Keratinocyte (primary cell): ENCODE measurements at places on chromosomes 7 and 10.
A peak's percentile ranks its signal among the peaks of the same experiment; 100 is the strongest.

GRCh38 chr10:117488004-117488403 is 54.5 kb upstream of the EMX2 start:
- DNase-seq: no peak

- no peak for DNase-seq
Observed at GRCh38 chr10:99777918-99778714, 4.3 kb upstream of the ABCC2 start.

DNA sequence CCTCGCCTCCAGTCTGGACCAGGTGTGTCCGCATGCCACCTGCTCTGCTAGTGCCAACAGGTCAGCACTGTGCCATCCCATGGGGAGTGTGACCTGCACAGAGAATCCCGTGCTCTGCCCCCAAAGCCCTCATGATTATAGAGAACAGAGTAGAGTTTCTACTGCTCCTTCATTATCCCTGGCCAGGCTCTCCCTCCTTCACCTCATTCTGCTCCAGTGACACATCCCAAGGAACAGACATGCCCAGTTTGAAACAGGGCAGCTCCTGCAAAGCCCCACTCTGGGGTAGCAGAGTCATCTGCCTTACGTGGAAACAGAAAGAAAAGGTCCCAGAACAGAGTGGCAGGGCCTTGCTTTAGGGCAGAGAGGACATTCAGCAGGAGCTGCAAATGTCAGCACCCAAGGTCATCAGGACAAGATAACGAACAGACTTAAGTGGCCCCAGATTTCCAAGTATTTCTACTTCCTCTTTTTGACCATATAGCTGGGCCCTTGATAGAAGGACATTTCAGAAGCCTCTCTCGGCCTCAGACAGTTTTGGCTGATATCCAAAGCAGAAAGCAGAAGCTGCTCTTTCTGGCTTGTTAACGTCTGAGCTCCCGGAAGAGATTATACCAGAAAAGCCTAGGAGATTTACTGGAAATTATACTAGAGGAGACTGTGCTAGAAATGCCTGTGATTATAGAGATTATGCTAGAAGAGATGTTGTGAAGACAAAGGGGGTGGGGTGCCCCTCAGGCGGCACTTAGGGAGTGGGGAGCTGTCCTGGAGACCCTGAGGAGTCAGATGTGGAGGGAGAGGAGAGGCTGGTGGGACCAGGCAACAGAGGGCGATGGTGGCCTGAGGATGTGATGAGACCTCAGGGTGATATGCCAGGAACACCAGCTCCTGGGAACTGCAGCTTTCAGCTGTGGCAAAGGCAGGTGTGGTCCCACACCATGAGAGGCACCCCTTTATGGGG is 12.6 kb downstream of the TMEM176B start:
- no peak for DNase-seq

GRCh38 chr7:31186202-31186601 is 134.1 kb downstream of the ADCYAP1R1 start:
- no peak for DNase-seq

GRCh38 chr7:73521636-73522104 is 423 bp downstream of the BAZ1B start:
- no peak for DNase-seq

DNA sequence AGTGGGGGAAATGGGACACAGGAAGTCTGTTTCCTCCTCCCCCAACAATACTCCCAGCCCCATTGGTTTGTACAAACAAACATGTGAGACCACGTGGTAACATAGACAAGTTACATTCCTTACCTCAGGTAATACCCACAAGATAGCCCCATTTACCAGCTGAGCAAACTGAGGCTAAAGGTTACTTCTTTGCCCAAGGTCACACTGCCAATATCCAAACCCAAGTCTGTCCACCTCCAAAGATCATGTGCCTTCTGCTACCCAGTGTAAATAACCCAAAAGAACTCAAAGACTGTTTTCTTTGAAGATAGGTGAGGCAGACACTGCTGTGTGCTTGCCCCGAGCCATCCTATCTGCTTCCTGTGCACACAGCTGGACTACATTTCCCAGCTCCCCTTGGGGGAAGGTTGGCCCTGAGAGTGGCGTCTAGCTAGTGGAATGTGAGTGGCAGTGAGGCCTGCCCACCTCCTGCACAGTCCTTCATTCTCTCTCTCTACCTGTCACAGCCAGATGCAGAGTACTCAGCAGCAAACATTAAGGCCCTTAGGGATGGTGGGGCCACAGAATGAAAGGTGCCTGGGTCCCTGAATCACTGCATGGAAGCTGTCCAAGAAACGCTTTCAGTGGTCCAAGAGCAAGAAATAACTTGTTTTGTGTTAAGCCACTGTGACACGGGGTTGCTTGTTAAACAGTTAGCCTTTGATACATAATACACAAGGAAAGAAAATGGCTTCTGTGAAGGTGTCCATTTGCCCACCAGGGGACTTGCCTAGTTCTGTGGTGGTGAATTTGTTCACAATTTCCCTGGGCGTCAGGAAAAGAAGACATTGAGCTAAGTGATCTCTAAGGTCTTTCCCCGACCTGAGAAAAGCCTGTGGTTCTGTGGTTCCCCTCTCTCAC is 257.7 kb upstream of the NFE2L3 start:
- DNase-seq: peak; percentile 71

DNA sequence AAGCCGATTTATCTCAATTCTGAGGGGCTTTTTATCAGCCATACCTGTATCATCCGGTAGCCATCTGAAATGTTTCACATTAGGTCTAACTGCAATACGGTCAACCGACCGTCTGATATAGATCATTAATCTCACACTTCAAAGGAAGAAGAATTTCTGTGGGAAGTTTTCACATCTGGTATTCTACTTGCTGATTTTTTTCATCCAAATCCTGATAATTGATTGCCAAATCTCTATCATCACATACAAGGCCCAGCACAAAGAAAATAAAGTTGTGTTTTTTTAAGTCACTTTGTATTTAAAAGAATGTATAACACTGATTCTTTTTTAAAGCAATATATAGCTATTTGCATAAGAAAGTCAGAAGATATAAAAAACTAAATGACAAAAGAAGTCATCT is 132.3 kb downstream of the DKK1 start:
- no peak for DNase-seq

DNA sequence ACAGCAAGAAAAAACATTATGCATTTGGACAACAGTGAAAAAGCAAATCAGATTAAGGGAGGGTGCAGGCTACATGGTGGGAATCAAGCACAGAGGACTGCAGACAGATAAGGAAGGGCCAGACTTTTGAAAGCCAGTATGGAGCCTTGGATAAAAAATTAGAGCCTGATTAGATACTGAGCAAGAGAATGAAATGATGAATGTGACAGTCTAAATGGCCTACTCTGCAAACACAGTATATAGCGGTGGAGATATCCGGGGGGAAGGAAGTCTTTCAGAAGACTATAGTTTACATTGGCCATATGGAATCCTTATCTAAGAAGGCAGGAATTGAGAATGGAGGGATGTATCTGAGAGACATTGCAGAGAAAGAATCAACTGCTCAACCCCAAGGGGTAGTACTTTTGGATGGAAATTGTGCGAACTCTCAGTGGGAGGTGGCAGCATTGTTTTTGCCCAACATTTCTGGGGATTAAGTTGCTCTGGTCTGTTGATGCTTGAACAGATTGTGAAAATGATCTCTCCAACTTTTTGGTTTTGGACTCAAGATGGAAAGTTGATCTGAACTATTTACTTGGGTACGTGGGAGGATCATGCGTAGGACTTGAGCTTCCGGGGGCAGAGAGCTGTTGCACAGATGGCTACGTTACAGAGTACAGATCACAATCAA is 39.4 kb upstream of the CHCHD3 start:
- no peak for DNase-seq

- peak; percentile 32 for DNase-seq
Observed at GRCh38 chr10:129466703-129467358, at the start of gene MGMT. Gene MGMT, plus strand, starts transcription at chr10:129467241.

DNA sequence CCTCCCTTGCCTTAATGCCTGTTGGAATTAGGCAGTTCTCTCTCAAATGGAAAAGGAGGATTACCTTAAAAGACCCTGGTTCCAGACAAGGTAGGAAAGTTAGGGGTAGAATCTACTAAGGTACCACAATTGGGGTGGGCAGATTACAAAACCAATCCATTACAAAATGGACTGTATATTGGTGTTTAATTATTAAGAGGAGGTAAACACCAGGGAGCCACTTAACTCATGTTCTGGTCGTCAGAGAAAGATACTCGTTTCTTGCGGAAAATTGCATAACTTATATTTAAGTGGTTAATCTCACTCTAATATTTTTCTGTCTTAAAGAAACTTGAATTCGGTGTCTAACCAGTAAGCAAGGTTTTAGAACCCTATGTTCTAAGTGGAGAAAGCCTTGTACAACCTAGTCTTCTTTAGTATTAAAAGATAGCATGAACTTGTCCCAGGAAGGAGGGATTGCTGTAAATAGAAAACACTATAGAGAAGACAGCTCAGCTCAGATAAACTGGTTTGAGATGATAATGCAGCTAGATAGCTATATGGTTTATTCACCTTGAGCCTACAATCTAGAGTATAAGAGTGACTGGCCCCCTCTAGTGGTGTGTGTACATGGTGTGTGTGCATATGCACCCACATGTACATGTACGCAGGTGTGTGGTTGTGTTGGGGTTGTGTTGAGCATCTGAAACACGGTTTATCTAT is 58.0 kb upstream of the STRIP2 start:
- DNase-seq: peak; percentile 36

DNA sequence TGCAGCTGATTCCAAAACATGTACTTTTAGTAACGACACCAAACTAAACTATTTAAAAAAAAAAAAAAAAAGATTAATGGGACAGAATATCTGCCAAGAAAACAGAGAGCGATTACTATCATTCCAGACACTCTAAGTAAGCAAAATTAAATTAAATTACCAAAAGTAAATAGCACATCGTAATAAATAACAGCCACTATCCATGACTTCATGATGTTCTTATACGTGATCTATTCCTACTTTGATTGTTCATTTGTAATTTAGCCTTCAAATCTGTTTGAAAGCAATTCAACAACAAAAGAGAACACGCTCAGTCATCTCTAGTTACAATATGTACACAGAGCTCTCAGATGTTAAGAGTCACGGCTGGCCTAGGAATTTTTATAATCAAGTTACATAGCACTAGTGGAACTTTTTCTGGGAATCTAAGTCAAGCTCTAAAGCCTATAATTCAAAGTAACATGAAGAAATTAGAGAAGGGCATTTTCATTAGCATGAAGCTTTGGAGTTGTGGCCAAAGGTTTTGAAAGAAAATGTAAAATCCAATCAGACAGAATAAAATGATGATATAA is 241.7 kb upstream of the NEBL start:
- DNase-seq: no peak

DNA sequence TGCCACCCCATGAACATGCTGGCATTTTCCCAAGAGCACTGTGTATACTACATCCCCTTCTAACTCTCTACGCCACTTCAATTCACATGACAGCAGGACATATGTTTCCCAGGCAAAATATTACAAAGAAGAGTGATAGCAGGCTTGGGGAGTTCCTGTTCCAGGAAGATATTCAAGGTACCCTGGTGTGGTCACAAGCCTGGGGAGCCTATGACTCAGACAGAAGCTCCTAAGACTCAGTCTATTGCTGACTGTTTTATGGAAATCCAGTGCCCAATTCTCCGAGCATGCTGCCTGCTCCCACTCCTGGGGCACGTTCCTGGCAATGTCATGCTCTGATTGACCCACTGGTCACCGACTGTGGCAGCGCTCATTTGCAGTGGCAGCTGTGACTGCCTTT is 23.5 kb upstream of the ABLIM1 start:
- DNase-seq: no peak

- no peak for DNase-seq
Observed at GRCh38 chr7:149385195-149385950, 75.5 kb downstream of the ZNF777 start.

- no peak for DNase-seq
Observed at GRCh38 chr10:74930965-74931364, 104.6 kb downstream of the KAT6B start.

DNA sequence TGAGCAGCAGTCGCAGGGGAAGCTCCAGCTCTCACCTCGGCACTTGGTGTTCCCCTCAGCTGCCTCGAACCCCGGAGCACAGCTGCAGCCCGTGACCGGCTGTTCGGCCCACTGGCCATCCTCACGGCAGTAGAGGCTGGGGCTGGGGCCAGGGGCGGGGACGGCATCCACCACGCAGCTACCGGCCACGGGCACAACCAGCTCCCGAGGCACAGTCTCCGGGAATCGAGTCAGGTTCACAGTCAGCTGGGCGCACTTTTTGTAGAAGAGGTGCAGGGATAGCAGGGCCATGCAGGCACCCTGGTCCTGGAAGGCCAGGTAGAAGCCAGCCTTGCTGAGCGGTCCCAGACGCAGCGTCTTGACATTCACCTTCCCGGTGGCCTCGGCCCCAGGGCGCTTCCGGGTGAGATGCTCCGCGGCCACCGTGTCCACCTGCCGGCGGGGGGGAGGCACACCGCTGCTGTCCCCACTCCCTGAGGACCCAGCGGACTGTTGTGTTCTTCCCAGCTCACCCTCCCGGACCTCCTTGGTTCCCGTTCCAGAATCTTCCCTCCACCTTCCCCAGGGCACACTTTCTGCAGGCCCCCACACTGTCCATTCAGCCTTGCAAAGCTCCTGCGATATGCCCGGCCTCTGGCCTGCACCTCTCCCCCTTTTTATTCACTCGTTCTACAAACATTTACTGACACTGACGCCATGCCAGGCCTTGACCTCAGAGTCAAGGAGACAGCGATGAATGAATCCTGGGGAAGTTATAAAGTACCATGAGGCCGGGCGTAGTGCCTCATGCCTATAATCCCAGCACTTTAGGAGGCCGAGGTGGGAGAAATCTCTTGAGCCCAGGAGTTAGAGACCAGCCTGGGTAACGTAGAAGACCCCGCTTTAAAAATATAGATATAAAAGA is 4.8 kb downstream of the EPHB4 start:
- DNase-seq: no peak

GRCh38 chr10:123149162-123149567 is 1.2 kb downstream of the HMX2 start:
- DNase-seq: no peak
